CD4-positive, alpha-beta memory T cell (primary cell): ENCODE measurements at places on chromosomes 5 and 9.

DNA sequence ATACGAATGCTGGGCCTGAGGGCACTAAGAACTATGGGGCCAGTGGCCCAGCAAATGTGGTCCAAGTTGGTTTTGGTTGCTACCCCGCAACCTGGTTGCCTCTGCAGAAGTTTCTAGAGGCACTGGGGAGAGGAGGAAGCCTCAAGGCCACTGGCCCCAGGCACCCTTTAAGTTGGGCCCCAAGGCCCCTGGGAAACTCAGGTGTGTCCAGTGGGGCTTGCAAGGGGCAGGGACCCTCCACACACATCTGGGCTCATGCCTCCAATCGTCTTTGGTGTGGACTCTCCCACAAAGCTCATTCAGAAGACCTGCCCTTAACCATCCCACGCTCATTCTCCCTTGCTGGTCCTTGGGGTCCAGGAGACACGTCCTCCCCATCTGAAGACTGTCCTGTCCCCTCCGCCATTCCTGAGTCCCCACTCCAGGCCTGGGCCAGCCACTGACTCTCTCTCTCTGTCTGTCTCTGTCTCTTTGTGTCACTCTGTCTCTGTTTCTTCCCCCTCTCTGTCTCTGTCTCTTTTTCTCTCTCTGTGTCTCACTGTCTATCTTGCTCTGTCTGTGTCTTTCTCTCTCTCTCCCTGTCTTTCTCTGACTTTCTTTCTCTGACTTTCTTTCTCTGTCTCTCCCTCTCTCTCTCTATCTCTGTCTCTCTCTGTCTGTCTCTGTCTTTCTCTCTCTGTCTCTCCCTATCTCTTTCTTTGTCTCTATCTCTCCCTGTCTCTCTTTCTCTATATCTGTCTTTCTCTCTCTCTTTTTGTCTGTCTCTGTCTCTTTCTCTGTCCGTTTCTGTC, 3.3 kb upstream of the SLC6A19 start:
- DNase-seq, result peak; percentile 6

DNA sequence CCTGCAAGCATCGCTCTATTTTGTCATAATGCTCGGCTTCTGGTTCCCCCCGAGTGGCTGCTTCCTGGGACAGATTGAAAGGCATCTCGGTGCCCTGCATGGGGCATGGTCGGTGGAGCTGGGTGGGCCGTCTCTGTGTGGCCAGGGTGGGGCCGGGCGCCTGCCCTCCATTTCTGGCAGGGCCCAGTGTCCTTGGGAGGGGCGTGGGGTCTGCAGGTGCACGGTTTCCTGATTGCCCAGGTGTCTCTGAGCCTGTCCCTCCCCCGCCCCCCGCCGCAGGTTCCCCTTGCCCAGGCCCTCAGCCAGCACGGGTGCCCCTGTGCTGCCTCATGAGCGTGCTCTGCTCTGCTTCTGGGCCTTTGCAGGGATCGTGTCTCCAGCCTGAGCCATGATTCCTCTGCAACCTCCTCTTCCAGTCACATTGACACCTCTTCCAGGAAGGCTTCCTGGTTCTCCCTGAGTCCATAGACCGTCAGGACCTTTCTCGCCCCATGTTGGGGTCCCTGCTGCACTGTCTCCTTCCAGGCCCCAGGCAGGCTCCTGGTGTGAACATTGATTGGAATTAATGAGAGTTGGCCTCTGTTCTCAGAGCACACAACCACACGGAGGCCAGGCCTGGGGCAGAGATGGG, 90.2 kb downstream of the RXRA start:
- no peak for DNase-seq

- DNase-seq, result no peak
Measured at GRCh38 chr5:153987301-153987700, 51.4 kb downstream of the FAM114A2 start.

GRCh38 chr9:136107155-136107952, 11.3 kb downstream of the TMEM250 start:
- DNase-seq, result peak; percentile 76

DNA sequence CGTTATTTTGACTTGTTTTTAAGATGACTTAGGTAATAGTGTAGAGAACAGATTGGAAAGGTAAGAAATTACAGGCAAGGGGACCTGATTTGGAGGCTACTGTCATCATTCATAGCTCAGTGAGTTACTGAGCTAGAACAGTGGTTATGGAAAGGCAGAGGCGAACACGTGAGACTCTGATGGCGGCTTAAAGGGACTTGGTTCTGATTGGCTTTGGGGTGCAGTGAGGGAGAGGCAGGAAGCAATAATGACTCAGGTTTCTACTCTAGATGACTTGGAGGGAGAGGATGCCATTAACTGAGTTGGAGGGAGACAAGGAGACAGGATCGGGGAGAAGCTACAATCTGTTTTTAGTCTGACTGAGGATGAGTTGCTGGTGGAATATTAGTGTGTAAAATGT, 3.0 kb downstream of the F2RL2 start:
- no peak for DNase-seq

- DNase-seq, result no peak
Measured at GRCh38 chr9:107929443-107929842, 439.9 kb upstream of the KLF4 start.

- no peak for DNase-seq
Measured at GRCh38 chr5:122701640-122702523, 73.0 kb upstream of the SNX2 start.

- DNase-seq, result peak; percentile 39
Measured at GRCh38 chr5:69368458-69369339, 621 bp downstream of the AK6 start.

DNA sequence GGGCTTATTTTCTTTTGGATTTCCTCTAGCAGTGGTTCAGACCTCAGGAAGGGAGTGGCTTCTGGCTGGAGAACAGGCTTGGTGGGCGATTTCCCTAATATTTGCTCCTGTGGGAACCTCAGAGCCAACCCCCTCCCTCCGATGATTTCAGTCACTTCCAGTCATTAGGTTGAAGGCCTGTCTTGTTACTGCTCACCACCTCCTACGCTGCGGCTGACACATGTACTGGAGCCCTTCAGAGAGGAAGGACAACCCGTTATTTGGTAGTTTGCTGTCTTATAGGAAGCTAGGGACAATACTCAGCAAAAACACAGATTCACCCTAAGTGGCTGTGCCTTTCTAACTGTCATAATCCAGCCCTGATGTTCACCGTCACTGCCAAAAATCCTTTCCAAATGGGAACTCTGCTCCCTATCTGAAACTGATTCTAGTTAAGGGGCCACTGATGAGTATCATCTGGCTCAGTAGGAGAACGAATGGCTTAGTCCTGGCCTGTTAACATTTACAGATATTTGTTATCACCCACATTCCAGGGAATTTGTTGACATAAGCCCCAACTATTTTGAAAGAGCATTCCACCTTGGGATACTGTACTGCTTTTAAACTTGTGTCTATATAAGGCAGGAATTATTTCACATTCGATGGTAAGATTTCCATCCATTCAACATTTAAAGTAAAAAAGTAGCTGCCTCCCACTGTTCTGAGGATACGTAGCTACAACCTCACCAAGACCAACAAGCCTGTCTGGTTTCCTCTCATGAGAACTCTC, 29.3 kb upstream of the ANKH start:
- no peak for DNase-seq

- no peak for DNase-seq
Measured at GRCh38 chr5:153088538-153088937, 401.9 kb upstream of the GRIA1 start.

GRCh38 chr9:108654566-108654965, 201.2 kb downstream of the ACTL7B start:
- DNase-seq, result no peak

- DNase-seq, result no peak
Measured at GRCh38 chr5:72144762-72145161, 37.5 kb downstream of the MAP1B start.

GRCh38 chr5:171825051-171825450, 39.4 kb downstream of the SMIM23 start:
- DNase-seq, result no peak

DNA sequence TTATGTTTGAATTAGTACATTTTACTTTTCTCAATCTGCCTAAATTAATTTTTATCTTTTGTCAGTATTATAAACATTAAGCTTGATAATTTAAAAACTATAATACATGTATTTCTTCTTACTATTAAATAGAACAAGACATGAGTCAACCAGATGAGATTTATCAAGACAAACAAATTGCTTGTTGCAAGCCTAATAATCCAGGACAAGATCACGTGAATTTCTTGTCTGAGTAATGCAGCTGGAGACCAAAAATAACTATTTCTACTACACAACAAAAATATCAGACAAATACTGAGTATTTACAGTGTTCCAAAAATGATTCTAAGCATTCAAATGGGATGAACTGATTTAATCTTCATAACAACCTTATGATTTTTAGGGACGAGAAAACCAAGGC, 339.1 kb upstream of the PRR16 start:
- DNase-seq, result no peak

DNA sequence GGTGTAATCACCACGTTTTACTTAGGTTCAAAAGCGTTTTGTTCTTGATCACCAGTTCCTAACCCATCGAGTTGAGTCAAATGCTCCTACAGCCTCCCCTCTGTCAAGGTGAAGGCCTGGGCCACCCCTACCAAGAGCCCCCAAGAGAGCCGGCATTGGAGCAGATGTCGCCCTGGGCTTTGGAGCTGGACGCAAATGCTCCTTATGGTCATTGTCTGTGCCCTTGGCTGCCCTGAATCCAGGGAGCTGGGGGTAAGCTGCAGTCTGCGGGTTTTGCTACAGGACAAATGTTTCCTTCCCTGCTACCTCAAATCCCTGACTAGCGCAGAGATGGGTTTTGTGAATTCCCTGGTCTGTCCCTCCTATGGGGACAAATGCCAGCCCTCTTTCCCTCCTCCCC, 4.9 kb downstream of the RNF183 start:
- DNase-seq, result no peak

DNA sequence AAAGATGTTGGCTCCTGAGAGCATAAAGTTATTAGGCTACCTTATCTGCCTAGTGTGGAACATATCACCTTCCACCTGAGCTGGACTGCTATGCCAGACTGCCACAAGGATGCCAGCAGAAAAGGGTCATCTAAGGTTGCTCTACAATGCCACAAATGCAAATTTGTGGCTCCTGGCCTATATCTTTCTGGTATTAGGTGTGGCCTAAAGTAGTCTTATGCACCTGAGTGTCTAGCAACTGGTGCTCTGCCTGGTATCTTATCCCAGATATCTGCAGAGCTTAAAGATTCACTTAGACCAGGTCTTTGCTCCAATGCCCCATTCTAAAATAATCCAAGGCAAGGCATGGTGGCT, 34.7 kb downstream of the DTWD2 start:
- DNase-seq, result no peak

- DNase-seq, result no peak
Measured at GRCh38 chr5:32312197-32312594, 543 bp downstream of the MTMR12 start.

- DNase-seq, result no peak
Measured at GRCh38 chr9:92098638-92099037, 16.6 kb downstream of the SPTLC1 start.

- peak; percentile 53 for DNase-seq
Measured at GRCh38 chr5:157248821-157249470, 17.0 kb upstream of the CYFIP2 start.

DNA sequence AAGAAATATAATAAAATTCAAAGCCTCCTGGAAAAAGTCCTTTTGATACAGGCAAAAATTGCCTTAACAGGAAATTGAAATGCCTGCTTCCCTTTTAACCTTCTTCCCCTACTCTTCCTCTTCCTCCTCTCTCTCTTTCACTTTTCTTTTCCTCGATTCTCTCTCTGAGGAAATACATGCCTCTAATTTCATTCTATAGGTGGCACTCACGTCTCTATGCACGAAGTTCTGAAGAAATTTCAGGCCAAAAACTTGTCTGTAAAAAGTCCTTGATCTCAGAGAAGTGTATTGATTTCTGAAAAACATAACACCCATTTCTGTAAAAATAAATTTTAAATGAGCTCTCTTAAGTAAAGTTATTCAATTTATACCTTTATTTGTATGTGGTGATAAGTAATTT, 371.7 kb upstream of the IRX4 start:
- DNase-seq, result no peak

DNA sequence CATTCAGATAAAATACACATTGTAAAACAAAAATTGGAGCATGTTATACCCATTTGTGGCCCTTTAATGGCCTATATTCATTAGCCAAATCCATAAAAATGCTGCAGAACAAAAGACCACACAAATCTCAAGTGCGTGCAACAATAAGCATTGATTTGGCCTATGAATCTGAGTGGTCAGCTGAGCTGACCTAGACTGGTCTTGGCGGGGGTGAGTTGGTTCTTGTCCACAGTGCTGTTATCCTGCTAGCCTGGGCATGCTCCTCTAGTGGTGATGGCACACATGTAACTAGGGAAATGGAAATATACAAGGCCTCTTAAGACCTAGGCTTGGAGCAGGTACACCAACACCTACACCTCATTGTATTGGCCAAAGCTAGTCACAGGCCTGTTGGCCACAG, 122.2 kb upstream of the TBCA start:
- DNase-seq, result no peak

- DNase-seq, result no peak
Measured at GRCh38 chr9:78133751-78134150, 102.1 kb upstream of the CEP78 start.

DNA sequence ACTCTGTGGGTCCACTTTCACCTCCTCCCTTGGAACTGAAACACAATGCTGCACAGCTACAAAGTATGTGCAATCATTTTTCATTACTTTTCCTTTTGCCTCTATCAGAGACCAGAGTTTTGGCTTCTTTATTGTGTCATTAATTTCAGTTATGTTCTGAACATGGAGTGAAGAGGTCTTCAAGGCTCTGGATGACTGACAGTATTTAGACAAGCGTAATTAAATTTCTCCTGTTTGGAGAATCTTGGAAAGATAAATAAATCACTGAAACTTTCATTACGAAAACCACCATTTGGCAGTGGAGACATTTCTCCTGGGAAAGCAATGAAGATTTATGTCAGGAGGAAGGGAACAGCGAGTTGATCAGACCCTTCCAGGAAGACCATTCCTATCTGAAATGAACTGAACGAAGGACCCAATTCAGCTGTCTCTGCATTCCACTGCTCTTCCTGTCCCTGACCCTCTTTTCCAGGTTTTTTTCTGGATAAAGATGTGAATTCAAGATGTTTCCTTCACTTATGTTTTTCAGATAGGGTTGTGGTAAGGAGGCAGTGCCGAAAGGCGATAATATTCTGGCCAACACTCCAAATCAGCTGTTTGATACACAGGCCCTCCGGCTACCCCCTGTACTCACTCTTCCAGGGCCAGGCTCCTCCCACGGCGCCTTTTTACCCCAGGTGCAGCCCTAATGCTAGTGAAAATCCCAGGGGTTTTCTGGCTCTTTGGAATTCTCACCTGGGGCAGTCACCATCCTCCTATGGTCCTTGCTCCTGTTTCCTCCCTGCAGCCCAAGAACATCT, 77.2 kb upstream of the OSMR start:
- DNase-seq, result no peak

- DNase-seq, result no peak
Measured at GRCh38 chr5:134567641-134568336, 42.3 kb downstream of the JADE2 start.

GRCh38 chr5:136082390-136083193, 50.1 kb upstream of the SMAD5 start:
- DNase-seq, result peak; percentile 34

- peak; percentile 66 for DNase-seq
Measured at GRCh38 chr9:6354072-6354686, 26.0 kb downstream of the TPD52L3 start.

GRCh38 chr5:56172241-56172640, 60.9 kb downstream of the ANKRD55 start:
- DNase-seq, result no peak

GRCh38 chr5:132055808-132056609, 4.4 kb upstream of the IL3 start:
- DNase-seq, result peak; percentile 72
